Renal cortical epithelial cell (primary cell): ENCODE measurements at places on chromosomes 7 and 10.

GRCh38 chr10:129476431-129476830 is 9.4 kb downstream of the MGMT start:
- no peak for DNase-seq

DNA sequence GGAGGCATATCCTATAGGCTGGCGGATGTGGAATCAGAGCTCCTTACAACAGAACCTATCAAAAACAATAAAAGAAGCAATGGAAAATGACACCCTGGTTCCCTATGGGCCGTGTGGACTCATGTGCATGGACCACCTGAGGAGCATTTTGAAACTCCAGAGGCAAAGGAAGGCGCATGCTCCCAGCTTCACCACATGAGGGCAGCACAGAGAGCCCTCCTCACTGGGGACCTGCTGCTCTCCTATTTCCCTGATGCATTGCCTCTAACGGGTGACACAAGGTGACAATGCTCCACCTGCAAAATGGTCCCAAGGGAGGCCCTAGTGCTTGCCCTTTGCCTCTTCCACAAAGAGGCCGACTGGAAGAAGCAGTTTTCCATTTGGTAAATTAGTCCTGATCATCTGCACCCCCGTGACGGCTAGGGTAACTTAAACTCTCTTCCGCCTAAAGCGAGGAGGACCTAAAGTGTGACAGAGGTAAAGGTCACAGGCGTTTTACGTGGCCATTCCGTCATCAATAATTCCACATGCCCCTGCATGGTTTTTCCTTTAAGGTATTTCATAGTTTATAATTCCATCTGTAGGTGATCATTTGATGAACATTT is 67.7 kb downstream of the GPAM start:
- peak; percentile 7 for DNase-seq

- DNase-seq: no peak
Observed at GRCh38 chr10:43688348-43688892, 39.7 kb upstream of the ZNF32 start.

- peak; percentile 3 for DNase-seq
Observed at GRCh38 chr7:4282434-4283223, 399.5 kb upstream of the FOXK1 start.
